ENCODE measurements at places on chromosomes 12 and 14.
A peak's percentile ranks its signal among the peaks of the same experiment; 100 is the strongest.

GRCh38 chr14:99415496-99416281, 65.0 kb downstream of the SETD3 start:
- DNase-seq, result peak; percentile 72

DNA sequence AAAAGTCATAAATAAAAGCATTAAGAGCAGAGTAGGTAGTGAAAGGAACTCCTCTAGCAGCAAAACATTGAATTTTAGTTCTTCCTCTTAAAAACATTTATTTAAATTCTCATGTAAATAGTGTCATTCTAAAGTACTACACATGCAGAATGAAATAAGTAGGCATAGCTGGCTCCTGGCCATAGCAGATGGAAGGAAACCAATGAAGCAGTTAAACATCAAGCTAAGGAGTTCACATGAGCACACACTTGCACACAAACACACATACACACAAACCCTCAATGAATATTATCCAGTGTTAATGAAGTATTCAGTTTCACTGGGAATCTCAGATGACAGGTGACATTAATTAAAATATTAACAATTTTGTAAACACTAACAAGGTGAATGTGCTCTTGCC, 69.3 kb downstream of the SLC35F4 start:
- no peak for DNase-seq

- DNase-seq, result no peak
These were observed 214.1 kb upstream of the PLEKHG7 start for GRCh38 chr12:92488735-92489134.

DNA sequence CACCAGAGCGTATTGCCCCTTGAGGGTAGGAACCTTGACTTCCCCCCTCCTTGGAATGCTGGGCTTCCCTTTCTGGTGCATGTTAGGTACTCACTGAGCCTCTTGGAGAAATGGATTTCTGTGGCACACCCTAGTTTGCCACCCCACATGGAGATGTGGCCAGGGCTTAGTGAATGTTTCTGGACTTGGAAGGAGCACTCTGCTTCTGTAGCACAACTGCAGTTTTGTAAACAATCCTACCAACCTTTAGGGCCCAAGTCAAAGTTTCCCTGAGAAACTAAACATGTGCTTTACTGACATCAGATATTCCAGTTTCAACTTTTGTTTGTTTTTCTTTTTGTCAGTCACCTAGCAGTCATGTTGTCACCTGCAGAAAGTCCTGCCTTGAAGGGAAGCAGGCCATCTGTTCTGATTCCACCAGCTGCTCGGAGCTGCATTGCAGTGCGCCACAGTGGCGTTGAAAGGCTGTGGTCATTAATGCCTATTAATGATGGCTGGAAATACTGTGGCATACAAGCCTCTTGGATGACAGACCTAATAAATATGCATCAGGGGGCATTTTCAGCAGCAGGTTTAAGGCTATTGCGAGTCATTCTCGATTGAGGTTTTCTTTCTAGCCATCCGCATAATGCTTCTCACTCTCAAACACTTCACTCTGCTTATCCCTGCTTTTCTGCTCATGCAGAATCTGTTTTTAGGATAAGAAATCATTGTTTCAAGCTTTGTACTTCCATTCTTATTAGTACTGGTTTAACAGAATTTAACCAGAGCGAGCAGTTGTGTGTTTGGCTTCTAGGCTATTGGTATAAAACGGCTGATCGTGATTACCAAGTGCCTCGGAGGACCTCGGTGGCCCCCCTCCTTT, 7.8 kb downstream of the PELI2 start:
- DNase-seq, result peak; percentile 15

- no peak for DNase-seq
These were observed 400 bp upstream of the NDUFA12 start for GRCh38 chr12:95003921-95004272.

- DNase-seq, result peak; percentile 56
These were observed 224.2 kb upstream of the PWP1 start for GRCh38 chr12:107461222-107461975.

DNA sequence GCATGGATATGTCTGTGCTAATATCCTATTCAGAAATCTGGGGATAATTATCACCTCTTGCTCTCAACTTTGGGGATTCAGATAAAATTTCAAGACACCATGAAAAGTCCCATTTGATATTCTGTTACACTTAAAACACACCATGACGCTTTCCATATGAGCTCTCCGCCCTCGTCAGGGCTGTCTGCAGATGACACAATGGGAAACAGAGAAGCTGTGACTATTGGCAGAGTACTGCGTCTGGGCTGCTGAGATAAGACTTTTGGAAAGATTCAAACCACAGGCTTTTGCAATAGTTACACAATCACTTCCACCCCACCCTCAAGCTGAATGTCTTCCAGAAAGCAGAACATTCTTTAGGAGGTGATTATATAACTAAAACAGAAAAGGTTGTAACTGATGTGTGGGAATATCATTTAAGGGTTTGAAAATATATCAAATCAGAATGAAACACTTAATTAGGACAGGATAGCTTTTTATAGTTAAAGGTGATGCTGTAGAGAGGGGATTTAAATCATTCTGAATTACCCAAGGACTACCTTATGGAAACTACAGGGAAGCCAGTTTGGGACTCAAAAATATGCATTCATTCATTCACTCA, 75.3 kb upstream of the TMPO start:
- DNase-seq, result peak; percentile 98

GRCh38 chr12:46521145-46521544, 148.6 kb upstream of the SLC38A2 start:
- DNase-seq, result peak; percentile 11

- peak; percentile 89 for DNase-seq
These were observed 539.7 kb downstream of the SNAPC1 start for GRCh38 chr14:62301911-62302310.

DNA sequence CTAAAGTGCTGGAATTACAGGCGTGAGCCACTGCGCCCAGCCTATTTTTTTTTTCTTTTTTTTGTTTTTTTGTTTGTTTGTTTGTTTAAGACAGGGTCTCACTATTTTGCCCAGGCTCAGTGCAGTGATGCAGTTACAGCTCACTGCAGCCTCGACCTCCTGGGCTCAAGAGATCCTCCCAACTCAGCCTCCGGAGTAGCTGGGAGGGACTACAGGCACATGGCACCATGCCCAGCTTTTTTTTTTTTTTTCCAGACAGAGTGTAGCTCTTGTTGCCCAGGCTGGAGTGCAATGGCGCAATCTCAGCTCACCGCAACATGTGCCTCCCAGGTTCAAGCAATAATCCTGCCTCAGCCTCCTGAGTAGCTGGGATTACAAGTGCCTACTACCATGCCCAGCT, 5.8 kb upstream of the ITFG2 start:
- DNase-seq, result no peak

DNA sequence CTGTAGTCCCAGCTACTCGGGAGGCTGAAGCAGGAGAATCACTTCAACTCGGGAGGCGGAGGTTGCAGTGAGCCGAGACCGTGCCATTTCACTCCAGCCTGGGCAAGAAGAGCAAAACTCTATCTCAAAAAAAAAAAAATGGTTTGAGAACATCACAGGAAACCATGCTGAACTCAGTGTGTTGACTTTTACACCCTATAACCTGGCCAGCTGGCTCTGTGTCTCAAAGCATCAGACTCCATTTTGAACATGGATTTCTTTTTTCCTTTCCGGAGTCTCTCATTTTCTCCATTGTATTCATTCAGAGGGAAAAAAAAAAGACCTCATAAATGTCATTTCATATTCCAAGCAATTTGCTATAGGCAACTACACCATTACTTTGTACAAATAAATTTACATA, 63.2 kb upstream of the FOXN3 start:
- no peak for DNase-seq

DNA sequence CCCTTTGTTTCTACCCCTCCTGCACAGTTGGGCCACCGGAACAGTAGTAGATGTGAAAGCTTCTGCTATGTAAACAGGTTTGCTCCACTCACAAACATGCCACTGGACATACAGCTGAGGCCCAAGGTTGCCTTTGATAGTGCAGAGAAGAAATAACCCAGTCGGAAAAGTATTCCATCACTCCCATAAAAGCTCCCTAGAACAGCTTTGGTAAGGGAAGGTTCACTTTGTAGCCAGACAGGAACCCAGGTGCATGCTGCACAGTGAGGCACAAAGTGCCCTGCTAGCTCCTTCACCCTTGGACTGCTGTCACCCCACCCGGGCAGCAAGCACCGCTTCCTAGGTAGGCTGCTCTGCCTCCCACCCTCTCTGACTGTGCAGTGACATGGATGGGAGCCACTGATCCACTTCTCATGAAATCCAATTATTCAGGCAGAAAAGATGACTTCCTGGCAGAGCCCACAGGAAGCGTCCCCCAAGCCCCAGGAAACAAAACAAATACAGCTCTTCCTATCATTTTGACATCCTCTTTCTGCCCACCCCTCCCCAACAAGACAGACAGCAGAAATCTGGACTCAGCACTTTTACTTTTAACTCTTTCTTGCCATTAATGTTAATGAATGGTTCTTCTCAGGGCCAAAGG, 100.2 kb downstream of the SRGAP1 start:
- no peak for DNase-seq

DNA sequence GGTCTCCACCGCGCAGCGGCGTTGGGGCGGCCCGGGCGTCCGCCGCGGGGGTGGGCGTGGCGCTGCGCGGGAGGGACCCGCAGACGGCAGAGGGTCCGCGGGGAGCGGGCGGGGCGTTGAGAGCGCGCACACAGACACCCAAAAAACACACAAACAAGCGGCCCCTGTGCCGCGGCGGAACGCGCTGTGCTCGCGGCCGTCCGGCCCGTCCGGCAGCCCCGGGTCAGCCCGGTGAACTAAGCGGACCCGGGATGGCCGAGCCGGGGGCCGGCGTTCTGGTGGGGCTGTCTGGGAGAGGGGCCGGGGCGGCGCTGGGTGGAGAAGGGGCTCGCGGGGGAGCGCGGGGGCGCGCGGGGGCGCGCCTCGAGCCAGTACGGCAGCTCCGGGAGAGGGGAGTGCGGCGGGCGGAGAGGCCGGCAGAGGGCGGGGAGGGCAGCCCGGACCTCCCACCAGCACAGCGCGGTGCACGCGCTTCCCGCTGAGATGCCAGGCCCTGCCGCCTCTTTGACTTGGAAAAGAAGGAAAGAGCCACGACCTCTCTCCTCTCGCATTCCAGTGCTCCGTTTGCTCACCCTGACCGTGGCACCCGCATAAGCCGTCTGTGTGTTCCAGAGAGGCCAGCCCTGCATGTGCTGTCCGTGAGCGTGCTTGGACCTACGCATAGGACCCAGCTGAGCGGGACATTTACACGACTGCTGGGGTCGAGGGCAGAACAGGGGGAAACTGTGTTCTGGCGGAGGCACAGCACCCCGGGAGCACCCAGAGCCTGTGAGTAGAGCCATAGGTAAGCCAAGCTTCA, 10.3 kb downstream of the SLC6A12 start:
- DNase-seq, result no peak

GRCh38 chr12:62604871-62605270, 138.2 kb downstream of the MON2 start:
- DNase-seq, result peak; percentile 25

DNA sequence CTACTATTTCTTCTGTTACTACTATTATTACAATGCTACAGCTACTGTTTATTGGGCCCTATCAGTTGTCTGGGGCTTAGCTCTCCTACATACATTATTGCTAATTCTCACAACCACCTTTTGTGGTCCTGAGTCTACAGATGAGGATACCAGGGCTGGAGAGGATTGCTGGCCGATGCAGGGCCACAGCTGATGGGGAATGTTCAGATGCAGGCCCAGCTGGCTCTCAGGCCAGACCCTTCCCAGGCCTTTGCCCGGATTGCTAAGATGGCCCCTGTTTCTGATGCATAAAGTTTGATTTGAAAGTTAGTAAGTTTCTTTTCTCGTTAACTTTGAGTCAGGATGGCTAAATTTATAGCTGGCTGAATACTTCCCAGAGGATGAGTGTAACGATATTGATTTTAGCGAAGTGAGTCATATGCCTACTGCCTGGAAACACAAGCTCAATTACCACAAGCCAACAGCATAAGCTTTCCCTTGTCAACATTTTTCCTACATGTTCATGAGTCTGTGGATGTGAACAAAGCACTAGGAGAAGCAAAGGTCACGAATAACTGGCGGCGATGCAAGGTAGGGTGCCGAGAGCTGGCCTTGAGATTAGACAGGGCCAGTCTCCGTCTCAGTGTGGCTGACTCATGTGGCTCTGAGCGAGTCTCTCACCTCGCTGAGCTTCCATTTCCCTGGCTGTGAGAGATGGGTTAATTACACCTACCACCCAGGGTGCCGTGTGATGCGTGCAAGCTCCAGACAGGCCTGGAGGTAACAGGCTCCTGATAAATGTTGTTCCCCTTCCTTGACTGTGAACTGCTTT, 111.0 kb downstream of the BEGAIN start:
- peak; percentile 100 for DNase-seq
